ENCODE measurements at places on chromosomes 1 and 21.
A peak's percentile ranks its signal among the peaks of the same experiment; 100 is the strongest.

DNA sequence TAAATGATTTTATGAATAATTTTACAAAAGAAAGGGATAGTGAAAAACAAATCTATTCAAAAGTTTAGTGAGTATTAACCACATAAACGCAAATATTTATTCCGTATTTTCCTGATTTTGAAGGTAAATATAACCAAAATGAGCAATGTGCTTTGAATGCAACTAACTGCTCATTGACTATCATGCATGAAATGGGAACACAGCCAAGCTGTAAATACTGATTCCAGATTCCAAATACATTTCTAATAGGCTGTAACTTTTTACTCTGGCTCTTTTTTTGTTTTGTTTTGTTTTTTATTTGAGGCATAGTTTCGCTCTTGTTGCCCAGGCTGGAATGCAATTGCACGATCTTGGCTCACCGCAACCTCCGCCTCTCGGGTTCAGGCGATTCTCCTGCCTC is 41.8 kb downstream of the SELENOF start:
- DNase-seq: no peak

DNA sequence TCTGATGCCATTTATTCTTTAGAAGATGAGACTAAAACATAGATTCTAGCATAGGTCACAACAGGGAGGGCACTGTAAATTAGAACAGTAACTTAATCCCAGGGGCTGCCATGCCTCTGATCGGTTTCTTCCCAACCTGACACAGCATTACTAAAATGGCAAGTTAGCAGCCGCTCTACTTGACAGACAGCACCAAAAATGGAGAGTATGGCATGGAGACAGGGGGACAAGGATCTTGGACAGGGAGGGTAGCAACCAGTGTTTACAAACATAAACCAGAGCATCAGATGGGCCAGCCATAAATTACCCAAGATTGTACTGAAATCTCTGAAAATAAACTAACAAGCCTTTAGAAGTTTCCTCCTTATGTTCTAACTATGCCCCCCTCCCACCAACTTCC is 5.9 kb downstream of the DUSP10 start:
- no peak for DNase-seq

DNA sequence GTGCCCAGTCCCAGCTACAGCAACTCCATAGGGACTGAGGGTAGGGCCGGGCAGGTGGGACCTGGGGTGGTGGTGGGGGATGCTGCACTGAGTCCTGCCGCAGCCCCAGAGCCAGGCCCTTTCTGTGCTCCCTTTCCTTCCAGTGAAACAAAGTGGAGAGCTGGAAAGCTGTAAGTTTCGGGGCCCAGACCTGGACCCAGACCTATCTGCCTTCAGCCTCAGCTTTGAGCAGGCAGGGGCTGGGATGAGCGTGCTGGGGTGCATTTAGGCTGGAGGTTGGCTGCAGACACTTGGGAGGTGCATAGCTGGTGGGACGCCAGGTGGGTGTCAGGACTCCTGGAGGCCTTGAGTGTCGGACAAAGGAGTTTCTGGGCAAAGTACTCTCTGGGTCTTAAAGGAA is 92.7 kb upstream of the C1orf174 start:
- no peak for DNase-seq

GRCh38 chr1:27005166-27005530 is 7.5 kb downstream of the TENT5B start:
- DNase-seq: no peak

DNA sequence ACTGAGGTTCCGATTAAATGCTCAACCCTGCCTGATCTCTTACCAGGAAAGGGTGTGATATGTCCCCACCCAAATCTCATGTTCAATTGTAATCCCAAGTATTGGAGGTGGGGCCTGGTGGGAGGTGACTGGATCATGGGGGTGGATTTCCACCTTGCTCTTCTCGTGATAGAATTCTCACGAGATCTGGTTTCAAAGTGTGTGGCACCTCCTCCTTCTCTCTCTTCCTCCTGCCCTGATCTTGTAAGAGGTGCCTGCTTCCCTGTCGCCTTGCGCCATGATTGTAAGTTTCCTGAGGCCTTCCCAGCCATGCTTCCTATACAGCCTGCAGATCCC is 34.9 kb downstream of the RSPH1 start:
- no peak for DNase-seq

DNA sequence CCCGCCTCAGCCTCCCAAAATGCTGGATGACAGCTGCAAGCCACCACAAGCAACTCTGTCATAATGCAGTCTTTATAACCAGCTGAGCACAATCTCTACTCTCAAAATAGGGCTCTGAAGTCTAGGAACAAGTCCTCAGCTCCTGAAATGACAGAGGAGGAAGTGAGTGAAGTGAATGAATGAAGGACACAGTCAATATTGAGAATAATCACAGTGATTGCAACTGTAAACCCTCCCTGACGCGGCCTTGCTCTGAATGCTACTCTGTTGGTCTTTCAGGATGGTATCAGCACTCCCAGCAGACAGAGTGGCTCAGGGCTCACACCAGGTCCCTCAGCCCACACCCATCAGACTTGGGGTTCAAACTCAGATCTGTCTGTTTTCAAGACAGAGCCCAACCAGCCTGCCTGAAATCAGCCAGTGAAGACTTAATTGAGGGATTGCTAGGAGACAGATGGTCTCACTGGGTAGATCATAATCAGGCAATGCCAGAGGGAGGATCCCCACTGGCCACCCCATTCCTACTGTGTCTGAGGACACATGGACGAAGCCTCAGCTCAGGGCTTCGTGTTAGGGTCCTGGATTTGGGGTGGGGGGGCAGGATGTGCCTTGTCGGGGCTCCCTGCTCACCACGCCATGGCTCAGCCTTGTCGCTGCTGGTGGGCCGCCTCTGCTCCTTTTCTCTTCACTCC is 20.9 kb downstream of the RNF187 start:
- no peak for DNase-seq

DNA sequence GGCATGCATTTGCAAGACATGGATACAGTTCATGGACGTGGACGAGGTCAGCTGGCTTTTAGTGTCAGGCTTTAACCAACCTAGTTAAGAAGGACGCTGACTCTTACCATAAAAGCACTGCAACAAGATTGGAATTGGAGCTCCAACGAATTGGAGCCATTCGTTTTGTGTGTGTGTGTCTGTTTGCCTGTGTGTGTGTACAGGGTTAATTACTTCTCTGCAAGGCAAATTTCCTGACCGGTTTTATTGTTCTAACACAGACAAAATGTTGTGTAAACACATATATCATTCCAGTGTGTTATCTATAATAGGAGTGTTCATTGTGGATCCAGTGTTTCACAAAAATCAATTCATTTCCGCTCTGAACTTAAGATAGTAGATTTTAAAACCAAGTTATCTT is 7.9 kb downstream of the ITSN1 start:
- DNase-seq: no peak

DNA sequence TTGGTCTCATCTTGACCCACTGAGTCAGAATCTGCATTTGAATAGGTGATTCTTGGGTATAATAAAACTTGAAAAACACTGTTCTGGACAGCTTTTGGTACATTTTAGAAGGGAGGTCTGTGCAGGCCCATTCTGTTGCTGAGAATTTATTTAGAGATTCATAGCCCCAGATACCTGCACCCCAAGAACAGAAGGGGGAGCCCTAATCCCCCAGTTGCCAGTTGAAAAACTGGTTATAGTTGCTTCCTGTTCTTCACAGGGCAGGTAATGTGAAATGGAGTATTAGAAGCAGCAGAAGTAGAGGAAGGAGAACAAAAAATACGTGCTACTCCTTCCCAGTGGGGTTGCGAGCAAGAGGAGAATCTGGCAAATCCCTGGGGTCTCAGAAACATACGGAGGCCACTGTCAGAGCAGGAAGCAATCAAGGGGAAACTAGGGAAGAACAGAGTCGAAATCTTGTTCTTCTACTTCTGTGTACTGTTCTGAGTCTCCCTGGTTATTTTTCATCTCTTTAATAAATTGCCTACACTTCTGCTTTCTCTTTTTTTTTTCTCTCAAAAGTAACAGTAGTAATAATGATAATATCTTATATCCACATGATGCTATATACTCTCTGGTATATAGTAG is 4.6 kb upstream of the CLCA2 start:
- DNase-seq: peak; percentile 36

DNA sequence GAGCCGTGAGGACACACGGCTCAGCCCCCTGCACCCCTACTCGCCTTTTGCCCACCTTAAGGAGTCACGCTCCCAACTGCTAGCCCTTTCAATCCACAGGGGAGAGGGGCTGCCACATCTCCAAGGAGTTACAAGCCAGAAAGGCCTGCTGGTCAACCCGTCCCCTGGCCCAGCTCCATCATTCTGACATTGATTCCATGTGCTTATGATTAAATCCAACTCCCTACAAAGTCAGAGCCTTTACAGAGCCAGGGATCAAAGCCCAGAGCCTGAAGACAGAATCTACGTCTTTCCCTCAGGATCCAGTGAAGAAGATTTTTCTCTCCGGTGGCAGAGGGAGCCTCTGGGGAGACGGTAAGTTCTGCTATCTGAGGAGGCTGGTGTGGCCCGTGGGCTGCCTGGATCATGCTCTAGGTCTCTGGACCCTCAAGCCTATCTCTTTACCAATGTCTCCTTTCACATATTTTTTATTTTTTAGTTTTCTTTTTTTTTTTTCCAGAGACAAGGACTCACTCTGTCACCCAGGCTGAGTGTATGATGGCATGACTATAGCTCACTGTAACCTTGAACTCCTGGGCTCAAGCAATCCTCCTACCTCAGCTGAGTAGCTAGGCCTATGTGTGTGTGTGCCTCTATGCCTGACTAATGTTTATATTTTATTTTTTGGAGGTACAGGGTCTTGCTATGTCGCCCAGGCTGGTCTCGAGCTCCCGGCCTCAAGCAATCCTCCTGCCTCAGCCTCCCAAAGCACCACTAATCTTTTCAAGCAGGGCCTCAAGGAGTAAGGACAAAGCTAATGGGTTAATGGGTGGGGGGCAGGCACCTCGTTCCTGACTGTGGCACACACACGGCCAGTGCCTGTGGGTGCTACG is 61.3 kb downstream of the SLC66A1 start:
- DNase-seq: no peak
